ENCODE measurements at places on chromosomes 3 and 15.

GRCh38 chr3:48187579-48188265 lies 495 bp downstream of the CDC25A start:
- no peak for DNase-seq

DNA sequence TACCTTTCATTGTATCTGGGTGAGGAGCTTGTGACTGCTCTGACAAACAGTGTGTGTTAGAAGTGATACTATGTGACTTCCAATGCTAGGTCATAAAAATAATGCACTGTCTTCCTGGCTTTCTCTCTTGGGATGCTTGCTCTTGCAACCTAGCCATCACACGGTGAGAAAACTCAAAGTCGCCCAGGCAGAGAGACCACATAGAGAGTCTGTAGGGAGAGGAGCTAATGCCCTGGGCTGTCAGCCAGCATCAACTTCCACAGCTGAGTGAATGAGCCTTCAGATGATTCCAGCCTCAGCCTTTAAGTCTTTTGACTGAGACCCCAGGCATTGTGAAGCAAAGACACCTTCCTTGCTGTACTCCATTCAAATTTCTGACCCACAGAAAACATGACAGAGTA lies 220.6 kb upstream of the SGO1 start:
- no peak for DNase-seq

GRCh38 chr3:143309705-143310104 lies 190.1 kb downstream of the CHST2 start:
- DNase-seq: no peak

DNA sequence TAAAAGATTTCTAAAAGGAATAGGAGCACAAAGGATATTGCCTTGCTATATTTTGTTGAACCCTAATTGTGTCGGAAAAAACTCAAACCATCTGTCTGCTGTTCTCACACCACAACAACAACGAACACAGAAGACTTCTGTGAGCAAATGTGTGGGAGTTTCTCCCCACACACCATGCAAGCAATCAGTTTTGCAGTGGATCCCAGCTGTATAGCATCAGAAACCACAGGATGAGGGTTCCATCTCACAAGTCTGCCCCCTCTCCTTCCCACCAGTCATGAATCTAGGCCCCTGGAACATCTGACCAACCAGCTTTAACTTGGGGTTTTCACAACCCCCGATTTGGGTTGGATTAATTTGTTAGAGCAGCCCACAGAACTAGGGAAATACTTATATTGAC lies 91.3 kb upstream of the SLC4A7 start:
- no peak for DNase-seq

Measured in CD4-positive, alpha-beta T cell treated with Interleukin-12 subunit alpha and Interleukin-12 subunit beta, for 1 hour (primary cell).